ENCODE measurements at places on chromosomes 13 and 19.

DNA sequence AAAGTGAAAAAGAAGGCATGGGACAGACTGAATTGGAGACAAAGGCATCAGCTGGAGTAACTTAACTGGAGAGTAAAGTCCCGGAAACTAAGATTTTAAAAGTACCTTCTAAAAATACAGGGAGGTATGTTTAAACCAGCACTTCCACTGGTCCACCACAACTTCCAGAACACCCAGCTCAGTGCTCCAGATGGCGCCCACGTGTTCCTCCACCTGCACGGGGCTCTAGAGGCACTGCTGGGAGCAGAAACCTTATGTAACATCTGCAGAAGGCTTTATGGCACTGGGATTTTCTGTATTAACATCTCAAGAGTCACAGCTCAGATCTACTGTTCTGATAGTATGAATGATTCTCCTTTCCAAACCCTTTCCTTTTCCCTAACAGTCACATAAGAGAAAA is 252.1 kb downstream of the DCLK1 start:
- no peak for DNase-seq

GRCh38 chr19:10155839-10156238 is 36.1 kb upstream of the EIF3G start:
- DNase-seq: no peak

DNA sequence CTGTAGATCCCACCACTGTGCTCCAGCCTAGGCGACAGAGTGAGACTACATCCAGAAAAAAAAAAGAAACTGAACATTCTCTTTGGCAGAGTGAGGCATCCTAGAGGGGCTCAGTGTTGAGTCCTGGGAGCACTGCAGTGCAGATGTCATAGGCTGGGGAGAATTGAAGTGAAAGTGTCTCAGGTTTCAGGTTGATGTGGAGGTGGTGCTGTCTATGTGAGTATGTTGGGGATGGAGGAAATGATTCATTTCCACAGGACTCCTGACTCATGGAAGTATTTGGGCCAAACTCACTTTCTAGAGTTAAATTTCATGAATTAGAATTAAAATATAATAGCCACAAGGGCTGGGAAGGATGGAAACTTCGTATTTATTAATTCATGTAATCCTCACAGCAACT is 134.4 kb upstream of the TSC22D1 start:
- DNase-seq: peak; percentile 82

DNA sequence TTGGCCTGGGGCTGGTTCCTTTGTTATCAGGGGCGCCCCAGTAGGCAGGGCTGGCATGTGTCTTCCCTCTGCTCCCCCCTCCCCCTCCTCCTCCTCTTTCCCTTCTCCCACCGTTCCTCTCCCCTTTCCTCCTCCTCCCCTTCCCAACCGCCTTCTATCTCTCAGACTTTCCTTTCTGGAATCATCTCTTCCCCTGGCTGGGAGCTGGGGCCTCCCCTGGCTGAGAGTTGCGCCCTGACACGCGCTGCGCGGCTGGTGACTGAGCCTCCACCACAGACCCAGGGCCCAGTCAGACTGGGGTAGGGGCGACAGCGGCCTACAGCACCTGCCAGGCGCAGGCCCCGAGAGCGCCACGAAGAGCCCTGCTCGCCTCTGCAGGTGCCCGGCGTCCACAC is 2.8 kb downstream of the PNMA8B start:
- DNase-seq: no peak

GRCh38 chr13:112000888-112001287 is 66.1 kb upstream of the SOX1 start:
- no peak for DNase-seq

Measured in fibroblast of gingiva (primary cell).